Activated naive CD8-positive, alpha-beta T cell treated with anti-CD3 and anti-CD28 coated beads, Interleukin-2, amount 50 U/mL, for 24 hours (primary cell): ENCODE measurements at places on chromosomes 13 and 19.
A peak's percentile ranks its signal among the peaks of the same experiment; 100 is the strongest.

GRCh38 chr19:19997656-19998268 lies 41.5 kb downstream of the ZNF682 start:
- peak; percentile 41 for DNase-seq

DNA sequence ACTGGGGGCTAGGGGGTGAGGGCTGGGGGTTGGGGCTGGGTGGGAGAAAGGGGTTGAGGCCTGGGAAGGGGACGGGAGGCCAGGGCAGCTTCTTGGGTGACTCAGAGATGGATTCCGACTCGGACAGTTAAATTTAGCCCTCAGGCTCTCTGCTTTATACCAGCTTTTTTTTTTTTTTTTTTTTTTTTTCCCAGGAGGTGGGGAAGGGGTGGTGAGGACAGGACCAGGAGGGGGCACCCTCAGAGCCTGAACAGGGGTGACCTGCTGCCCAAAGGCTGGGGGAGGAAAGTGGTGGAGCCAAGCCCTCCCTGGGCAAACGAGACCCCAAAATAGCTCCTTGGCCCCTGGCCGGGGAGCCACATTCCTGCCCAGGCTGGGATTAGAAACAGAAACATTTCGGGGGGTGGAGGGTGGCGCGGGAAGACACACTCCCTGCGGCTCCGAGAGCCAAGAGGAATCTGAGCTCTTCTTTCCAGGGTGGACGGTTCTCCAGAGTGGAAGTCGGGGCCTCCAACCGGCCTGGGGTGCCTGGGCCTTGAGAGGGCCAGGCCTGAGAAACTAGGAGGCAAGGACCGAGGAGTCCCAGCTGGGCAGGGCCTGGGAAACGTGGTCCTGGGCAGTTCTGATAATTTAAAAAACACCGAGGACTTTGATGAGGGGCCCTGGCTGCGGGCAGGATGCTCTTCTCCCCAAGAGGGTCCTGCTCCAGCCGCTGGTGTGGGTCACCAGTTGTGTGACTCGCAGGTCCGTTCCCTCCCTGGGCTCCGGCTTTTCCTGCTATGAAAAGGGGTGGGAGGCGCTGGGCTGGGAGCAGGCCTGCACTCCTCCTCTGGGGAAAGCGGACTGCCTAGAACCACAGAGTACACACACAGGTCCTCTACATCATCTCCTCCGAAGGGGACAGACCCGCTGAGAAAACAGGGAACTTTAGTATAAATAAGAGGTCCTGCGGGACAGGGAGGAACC lies 813 bp upstream of the DMPK start:
- DNase-seq: no peak

DNA sequence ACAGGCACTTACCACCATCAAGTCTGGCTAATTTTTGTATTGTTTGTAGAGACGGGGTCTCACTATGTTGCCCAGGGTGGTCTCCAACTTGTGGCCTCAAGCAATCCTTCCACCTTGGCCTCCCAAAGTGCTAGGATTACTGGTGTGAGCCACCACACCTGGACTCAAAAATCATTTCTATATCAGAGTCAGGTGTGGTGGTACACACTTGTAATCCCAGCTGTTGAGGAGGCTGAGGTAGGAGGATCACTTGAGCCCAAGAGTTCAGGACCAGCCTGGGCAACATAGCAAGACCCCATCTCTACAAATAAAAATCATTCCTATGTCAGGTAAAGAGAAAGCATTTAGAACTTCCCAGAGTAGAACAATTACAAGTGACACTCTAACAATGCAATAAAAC lies 48.4 kb downstream of the MYO9B start:
- no peak for DNase-seq

DNA sequence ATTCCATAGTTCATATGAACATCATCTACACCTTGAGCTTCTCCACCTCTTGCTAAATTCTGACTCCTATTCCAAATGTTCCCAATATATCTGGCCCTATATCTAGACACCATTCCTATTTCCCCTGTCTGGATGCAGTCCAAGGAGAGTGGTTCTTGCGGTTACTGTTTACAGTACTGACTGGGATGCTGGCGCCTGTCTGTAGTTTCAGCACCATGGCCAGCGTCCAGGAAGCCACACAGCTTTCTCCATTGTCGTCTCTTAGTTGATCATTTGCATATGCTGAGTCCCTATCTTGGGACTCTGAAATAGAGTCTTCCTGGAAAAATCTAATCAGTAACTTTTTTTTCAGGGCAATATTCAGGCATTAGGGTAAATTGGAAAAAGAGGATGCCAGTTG lies 14.9 kb downstream of the LAIR2 start:
- peak; percentile 71 for DNase-seq

DNA sequence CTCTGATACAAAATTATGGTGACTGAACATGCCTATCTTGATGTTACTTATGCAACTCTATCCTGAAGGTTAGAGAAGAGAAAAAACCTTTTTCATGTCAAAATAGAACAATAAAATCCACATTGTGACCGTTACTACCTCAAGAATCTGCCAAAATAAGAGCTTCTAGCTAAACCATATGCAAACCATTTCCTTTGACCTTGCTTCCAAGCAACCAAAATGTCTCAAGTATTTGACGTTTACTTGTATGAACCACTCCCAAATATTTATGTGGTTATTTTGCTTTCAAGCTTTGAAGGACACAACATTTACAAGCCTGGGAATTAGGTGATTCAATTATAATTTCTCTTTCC lies 13.9 kb downstream of the FOXO1 start:
- DNase-seq: no peak

GRCh38 chr13:29847501-29847983 lies 2.9 kb downstream of the UBL3 start:
- DNase-seq: no peak

DNA sequence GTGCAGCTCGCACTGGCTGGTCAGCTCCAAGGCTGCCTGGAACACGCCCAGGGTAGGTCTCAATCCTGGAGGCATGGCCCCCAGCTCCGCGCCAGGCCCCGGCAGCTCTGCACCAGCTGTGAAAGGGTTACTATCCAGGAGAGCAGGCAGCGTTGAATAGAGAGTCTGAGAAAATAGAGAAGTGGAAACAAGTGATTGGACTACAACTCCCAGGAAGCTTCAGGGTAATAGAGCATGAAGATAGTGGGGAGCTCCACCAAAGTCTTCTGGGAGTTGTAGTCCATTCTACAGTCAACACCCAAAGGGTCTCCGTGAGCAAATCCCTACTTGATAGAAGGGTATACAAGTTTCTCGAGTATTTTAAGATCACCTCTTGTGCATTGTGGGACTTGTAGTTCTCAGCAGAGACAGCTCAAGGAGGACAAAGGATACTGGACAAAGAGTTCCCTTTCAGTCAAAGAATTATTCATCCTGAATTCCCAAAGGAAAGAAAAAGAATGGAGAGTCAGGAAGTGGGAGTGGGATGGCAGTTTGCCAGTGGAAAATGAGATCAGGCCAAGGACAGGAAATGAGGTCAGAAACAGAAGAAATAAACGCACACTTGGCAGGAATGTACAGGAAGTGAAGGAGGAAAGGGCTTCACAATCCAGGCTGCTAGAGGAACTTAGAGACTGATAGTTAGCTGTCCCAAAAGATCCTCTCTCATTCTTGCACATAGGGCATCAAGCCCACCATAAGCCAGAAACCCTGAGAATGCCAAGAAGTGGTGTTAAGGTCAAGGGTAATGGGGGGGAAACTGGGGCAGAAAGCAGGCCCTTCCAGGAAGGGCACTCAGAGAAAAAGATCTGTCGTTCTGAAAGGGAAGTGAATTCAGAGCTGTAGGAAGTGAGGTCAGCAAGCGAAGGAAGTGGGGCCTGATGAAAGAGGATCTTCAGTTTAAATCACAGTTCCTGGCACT lies 5.5 kb upstream of the MAMSTR start:
- DNase-seq: no peak

GRCh38 chr19:18230941-18231734 lies 4.9 kb upstream of the PDE4C start:
- no peak for DNase-seq

- DNase-seq: no peak
Observed at GRCh38 chr13:81406022-81406421, 1065.1 kb upstream of the SPRY2 start.

DNA sequence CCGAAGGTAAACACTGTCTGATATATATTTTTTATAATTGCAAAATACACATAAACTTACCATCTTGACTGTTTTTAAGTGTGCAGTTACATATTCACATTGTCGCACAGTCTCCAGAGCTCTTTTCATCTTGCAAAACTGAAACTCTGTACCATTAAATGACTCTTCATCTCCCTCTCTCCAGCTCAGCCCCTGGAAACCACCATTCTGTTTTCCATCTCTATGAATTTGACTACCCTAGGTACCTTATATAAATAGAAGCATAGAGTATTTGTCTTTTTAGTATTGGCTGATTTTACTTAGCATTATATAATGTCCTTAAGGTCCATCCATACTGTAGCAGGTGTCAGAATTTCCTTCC lies 45.8 kb downstream of the LRCH1 start:
- DNase-seq: no peak

- DNase-seq: peak; percentile 72
Observed at GRCh38 chr19:14114854-14115253, 2.7 kb downstream of the PRKACA start.

- no peak for DNase-seq
Observed at GRCh38 chr19:18385359-18385674, 641 bp upstream of the GDF15 start.

DNA sequence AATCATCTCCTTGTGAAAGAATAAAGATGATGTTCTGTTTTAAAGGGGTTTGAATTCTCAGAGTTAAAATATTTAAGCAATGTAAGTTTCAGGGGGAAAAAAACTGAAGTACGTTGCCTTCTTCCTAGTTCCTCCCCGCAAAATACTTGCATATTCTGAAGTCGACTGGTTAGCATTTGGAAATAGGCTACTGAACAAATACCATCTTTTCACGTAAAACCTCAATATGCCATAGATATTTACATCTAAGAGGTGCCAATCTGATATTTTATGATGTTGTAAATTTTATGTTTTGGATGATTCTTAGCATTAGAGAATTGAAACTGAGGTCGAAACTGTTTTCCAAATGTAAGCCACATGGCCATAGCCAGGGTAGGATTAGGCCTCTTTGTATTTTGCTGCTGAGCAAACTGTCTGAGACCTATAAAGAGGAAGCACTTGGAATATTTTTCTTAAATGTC lies 138.3 kb downstream of the FLT1 start:
- no peak for DNase-seq

DNA sequence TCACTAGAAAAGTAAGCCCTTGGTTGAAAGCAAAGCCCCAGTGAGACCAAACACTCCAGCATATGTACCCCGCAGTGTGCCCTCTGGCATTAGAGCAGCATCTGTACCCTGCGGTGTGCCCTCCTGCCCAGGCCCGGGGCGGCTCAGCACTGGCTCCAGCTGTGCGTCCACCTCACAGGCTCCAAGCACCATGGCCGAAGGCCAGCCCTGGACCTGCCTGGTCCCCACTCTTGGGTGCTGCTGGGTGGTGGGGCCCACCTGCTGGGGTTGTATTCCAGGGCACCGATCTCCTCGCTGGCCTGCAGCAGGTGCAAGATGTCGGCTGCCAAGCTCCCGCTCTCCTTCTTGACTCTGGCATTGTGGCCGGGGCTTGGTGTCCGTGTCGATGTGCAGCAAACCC lies 230.2 kb downstream of the TUBA3C start:
- no peak for DNase-seq

DNA sequence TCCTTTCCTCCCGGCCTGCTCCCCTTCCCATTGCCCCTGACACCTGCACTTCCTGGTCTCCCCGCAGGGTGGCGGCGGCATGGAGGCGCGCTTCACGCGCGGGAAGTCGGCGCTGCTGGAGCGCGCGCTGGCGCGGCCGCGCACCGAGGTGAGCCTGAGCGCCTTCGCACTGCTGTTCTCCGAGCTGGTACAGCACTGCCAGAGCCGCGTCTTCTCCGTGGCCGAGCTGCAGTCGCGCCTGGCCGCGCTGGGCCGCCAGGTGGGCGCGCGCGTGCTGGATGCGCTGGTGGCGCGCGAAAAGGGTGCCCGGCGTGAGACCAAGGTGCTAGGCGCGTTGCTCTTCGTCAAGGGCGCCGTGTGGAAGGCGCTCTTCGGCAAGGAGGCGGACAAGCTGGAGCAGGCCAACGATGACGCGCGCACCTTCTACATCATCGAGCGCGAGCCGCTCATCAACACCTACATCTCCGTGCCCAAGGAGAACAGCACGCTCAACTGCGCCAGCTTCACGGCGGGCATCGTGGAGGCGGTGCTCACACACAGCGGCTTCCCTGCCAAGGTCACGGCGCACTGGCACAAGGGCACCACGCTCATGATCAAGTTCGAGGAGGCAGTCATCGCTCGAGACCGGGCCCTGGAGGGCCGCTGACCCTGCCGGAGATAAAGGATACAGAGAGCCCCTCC lies 1.7 kb downstream of the TRAPPC5 start:
- no peak for DNase-seq

GRCh38 chr19:51754770-51755169 lies 3.1 kb upstream of the FPR1 start:
- DNase-seq: no peak

- DNase-seq: no peak
Observed at GRCh38 chr13:77022341-77022740, 4.6 kb downstream of the FBXL3 start.

DNA sequence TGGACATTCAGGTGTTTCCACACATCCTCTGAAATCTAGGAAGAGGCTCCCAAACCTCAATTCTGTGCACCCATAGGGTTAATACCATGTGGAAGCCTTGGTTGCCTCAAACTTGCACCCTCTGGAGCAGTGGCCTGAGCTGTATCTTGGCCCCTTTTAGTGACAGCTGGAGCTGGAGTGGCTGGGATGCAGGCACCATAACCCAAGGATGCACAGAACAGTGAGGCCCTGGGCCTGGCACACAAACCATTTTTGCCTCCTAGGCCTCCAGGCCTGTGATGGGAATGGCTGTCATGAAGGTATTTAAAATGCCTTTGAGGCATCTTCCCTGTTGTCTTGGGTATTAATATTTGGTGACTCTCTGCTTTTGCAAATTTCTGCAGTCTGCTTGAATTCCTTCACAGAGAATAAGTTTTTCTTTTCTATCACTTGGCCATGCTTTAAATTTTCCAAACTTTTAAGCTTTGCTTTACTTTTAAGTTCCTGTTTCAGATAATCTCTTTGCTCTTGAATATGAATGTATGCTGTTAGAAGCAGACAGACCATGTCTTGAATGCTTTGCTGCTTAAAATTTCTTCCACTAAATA lies 1594.5 kb upstream of the PCDH20 start:
- DNase-seq: no peak

GRCh38 chr13:31227870-31228269 lies 28.1 kb downstream of the B3GLCT start:
- no peak for DNase-seq

DNA sequence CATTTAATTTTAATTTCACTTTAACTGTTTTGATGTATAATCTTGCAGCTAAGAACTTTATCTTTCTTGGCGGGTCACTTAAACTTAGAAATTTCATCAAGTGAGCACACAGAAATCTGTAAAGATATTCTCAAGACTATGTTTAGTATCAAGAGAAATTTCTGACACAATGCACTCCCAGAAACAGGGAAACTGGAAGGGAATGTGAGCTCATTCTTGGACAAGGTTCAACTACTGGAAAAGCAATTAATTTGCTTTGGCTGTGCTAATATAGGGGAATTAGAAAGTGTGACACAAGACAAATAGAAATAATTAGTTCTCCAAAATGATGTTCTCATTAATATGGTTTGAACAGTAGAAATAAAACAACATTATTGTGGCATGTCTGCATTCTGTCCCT lies 402.3 kb downstream of the DACH1 start:
- no peak for DNase-seq
